Stimulated activated CD4-positive, alpha-beta T cell treated with anti-CD3 and anti-CD28 coated beads, Interleukin-12 subunit alpha, Interleukin-12 subunit beta, amount 100 ng/mL, for 4 hours (primary cell): ENCODE measurements at places on chromosomes 12 and 14.

GRCh38 chr12:104197264-104197663, 18.3 kb upstream of the TXNRD1 start:
- DNase-seq, result no peak

GRCh38 chr14:50521912-50522341, 10.4 kb downstream of the MAP4K5 start:
- no peak for DNase-seq

DNA sequence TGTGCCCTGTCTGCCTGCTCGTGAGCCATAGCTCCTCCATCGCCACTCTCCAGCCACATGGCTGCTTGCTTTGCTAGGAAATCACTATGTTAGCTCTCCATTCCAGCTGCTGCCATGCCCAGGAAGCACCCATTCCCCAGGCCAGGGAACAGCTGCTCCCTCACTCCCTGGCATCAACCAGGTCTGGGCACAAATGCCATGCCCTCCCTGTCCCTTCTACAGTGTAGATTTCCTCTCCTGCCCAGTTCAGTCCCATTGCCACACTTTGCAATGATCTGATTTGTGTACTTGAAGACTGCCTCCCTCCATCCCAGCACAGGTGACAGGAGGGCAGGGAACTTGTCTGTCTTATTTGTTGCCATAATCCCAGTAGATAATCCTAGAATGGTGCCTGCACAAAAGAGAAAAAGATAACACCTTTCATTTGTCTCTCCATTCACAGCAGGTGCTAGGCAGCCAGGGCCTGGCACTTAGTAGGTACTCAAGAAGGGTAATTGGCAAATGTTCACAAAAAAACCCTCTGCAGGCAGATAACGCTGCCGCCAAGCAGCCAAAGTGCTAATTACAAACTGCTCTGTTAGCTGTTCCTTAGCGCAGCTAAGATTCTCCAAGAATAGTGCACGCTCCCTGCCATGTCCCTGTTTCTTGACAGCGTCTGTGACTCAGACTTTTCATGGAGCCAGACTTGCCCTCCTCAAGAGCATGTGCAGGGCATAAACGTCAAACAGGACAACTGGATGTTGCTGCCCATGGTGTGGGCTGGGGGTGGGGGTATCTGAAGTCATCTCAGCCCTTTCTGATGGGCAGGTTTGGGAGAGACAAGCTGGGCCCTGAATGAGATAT, 69.1 kb downstream of the ARL6IP4 start:
- no peak for DNase-seq

DNA sequence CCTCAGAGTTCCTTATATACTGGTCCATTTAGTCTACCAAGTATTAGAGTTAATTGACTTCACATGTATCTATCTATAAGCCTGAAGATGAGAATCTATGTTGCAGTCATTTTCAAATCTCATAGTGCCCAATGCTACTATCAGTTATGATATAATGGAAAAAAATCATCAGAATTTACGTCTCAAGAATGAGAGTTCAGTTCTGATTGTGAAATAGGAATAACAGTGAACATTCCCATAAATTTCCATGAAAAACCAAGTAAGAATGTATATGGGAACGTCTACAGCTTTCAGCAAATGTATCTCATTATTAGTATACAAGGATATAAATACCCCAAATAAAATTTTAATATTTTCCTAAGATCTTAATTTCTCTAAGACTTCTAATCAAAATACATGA, 77.2 kb downstream of the PPP1R12A start:
- no peak for DNase-seq

DNA sequence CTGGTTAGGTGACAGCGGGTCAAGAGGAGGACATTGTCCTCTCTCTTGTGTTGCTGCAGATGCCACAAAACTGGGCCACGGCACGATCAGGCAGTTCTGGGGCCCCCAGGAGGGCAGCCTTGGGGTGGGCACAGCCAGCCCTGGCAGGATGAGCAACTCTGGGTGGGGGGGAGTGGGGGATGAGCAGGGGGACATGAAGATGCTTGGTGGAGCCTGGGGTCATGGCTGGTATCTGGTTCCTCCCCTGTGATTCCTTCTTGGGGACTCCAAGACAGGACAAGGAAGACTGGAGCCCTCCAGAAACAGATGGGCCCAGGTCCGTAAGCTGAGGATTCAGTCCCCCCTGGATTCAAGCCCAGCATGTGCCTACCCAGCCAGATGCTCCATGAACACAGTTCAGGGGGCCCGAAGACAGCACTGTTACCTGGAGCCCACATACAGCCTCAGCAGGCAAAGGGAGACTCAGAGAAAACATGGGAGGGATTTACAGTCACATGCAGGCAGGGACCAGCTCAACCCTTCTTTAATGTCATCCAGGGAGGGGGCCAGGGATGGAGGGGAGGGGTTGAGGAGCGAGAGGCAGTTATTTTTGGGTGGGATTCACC, 10.4 kb downstream of the SERPINA1 start:
- no peak for DNase-seq

GRCh38 chr12:51884676-51885229, 3.1 kb upstream of the ANKRD33 start:
- DNase-seq, result no peak

DNA sequence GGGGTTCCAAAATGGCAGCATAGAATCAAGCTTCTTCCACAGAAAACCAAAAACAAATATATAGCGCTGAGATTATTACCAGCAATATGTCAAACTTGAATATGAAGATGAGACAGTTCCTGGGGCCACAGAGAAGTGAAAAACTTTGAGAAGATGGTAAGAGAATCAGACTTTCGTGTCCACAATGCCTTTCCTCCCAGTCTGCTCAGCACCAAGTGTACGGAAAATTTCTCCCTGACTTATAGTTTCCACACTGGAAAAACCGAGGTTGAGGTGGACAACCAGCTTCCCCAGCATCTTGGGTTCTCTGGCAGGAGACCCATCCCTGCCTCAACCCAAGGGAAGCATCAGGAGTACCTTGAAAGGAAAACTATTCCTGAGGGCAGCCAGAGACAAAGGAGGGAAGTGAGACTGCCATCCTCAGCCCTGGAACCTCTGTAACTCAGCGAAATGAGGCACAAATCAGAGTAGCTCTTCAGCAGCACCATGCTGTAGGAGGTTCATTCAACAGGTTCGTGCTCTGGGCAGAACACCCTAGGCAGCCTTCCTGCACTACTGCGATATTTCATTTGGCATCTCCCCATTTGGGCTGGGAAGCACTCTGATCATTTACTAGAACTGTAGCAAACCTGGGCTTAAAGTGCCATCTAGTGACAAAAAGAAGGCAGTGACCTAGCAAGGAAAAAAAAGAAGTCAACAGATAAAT, 52.4 kb upstream of the CAPRIN2 start:
- no peak for DNase-seq

- DNase-seq, result no peak
Measured at GRCh38 chr12:83889745-83890144, 1022.9 kb downstream of the SLC6A15 start.

DNA sequence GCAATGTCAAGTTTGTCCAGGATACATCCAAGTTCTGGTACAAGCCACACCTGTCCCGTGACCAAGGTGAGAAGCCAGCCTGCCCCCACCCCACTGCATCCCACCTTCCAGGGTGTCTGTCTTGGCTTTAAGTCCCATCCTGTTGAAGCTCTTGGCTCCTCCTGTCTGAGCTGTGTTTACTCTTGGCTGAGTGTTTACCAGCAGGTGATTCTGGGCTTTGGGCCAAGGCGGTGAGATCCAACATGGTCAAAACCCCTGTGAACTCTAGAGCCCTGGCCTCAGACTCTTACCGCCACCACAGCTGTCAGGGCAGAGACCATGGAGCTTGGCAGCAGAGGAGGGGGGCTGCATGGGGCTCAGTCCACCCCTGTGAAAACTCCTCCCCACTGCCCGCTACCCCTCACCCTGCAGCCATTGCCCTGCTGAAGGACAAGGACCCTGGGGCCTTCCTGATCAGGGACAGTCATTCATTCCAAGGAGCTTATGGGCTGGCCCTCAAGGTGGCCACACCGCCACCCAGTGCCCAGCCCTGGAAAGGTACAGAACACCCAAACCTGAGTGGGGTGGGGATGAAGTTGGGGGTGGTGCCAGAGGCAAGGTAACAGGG, 11.6 kb downstream of the TNS2 start:
- no peak for DNase-seq

DNA sequence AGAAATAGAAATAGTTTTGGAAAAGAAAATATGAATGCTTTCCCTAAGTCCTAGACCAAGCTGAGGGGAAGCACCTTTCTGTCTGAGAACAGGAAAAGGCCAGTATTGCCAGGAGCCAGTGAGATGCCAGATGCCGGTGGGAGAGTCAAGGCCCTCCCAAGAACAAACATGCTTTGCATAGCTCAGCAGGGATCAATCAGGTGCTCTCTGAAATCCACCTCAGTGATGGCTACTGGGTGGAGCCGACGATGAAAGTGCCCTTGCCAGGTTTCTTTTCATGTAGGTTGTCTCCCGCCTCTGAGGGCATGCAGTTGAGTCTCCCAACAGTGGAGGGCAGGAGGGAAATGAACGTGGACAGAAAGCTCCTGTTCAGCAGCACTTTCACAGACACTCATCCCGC, 28.3 kb downstream of the DEGS2 start:
- no peak for DNase-seq

DNA sequence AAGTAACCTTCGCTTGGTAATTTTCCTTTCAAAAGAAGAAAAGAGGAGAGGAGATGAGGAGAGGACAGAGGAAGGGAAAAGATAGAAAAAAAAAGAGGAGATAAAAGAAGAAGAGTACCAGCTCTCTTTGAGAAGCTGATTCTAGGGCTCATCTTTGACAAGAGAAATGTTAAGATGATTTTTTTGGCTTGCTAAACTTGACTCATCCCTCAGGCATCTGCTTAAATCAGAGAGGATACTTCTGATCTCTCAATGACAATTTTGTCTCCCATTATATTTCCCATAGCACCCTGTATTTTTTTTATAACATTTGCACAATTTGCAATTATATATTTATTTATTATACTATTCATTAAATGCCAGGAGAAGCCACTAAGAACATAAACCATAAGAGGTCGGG, 17.1 kb downstream of the SYT1 start:
- DNase-seq, result no peak

DNA sequence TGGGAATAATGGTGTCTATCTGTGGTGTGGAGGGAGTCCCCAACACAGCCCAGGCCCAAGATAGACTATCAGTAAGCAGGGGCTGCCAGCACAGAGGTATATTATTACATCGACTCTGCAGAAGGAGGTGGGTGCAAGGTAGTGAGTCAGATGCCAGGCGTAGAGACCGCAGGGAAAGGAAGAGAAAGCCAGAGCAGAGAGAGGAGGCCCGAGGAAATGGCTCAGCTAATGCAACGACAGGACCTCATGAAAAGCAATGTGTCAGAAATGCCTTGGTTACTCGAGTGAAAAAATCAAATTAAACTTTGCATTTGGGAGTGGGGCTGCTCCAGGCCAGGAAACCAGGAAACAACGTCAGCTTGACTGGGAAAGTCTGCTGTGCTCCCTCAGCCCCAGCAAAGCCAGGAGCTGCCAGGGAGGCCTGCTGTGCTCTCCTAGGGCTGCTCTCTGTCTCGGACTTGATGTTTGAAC, 173.2 kb downstream of the SUDS3 start:
- DNase-seq, result no peak

- DNase-seq, result no peak
Measured at GRCh38 chr12:32533971-32534590, 134.7 kb downstream of the FGD4 start.

GRCh38 chr12:126855768-126856167, 1411.2 kb upstream of the TMEM132C start:
- DNase-seq, result no peak

GRCh38 chr12:104115587-104115975, 22.4 kb downstream of the NFYB start:
- DNase-seq, result no peak

GRCh38 chr12:69688471-69689427, 10.4 kb downstream of the BEST3 start:
- peak; percentile 17 for DNase-seq

- no peak for DNase-seq
Measured at GRCh38 chr12:16563504-16563903, 42.5 kb downstream of the LMO3 start.

GRCh38 chr12:6540181-6540877, 6.0 kb downstream of the GAPDH start:
- DNase-seq, result peak; percentile 48

- no peak for DNase-seq
Measured at GRCh38 chr12:47317175-47317915, 237.6 kb upstream of the AMIGO2 start.

GRCh38 chr12:7989827-7990491, 42.6 kb upstream of the FOXJ2 start:
- peak; percentile 28 for DNase-seq

GRCh38 chr12:114473717-114474116, 67.8 kb upstream of the TBX5 start:
- no peak for DNase-seq

DNA sequence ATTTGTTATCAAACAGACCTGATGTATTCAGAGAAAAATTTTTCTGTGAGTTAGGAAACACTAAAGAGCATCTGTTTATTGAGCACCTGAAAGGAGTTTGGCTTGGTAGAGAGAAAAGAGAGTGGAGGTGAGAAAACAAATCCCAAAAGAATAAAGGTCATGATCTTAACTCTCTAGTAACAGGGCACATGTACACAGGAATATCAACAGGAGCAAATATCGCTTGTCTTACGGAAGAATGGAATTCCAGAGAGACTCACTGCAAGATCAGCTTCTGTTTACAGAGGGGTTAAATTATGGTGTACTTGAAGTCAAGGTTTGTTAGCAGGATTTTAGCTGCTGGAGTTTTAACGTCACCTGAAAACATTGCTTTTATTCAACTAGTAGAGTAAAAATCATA, 78.8 kb downstream of the SPPL3 start:
- DNase-seq, result no peak

DNA sequence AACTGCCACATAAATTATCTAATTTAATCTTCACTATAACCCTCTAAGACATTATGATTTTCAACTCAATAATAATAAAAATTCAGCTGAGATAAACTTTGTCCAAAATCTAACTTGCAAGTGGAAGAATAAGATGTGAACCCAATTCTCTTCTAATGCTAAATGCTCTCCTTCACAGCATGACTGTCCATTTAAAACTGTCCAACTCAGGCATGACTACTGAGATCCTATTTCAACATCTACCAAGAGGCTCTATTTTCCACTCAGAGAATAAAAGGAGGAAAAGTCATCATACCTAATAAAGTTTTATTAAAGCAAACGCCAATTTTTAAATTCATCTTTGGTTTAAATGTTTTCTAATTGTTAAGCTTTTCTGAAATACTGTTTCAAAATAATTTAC, 183.6 kb downstream of the MED13L start:
- no peak for DNase-seq

GRCh38 chr14:76055330-76055729, 69.8 kb downstream of the IFT43 start:
- no peak for DNase-seq

DNA sequence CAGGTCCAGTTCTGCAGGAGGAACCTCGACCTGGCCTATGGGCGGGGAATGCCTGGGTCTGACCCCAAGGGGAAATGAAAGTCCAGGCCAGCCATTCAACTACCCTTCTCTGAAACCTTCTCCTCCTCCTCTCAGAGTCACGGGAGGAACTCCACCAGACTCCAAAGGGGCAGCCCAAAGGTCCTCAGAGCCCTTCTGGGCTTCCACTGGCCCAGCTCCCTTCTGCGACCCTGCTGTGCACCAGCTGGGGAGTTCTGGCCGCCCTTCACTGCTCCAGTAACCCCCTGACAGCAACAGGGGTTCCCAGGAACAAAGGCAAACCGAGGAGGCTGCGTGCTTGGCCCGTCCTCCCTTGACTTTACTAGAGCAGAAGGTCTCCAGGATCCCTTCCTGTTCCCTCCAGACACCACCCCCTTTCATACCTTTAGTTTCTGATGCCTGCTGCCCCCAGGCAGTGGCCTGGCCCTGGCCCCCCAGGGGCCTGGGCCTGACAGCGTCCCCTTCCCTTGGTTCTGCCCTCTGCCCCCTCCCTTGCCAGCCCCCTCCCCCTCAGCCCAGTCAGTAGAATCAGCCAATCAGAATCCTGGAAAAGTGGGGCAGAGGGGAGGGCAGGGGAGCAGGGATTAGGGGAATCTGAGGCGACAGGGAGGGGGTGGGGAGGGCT, 850 bp upstream of the ZNF385A start:
- no peak for DNase-seq
